ENCODE measurements at places on chromosomes 2 and 18.

DNA sequence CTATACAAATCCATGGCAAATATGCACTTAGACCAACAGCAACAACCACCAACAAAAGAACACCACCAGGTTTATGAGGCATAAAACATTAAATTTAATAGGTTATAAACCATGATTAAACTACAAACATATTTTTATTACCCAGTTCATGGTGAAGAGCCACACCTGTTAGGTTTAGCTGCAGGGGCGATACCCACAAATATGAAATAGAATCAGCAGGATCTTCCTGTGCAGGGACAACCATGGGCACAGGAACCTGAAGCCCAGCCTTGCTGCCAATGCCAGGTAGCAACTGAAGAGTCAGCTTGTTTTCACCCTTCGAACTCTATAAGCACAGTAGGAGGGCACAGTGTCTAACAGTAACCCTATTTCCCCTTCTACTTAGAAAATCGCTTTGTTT is 675.0 kb downstream of the SATB2 start:
- no peak overlapping the region for H3K4me3 ChIP-seq
- peaks cover 3% of the 10 kb centered on the region for H3K27me3 ChIP-seq
- no peak for DNase-seq

- peaks cover 49% of the 10 kb centered on the region for H3K4me1 ChIP-seq
- H3K36me3 ChIP-seq: no peaks in the 10 kb centered on the region
- no peak for DNase-seq
- H3K4me3 ChIP-seq: peak overlapping the region; percentile 40
- H3K27ac ChIP-seq: peak overlapping the region; percentile 58
Observed at GRCh38 chr2:213066443-213066743, 85.0 kb downstream of the IKZF2 start.

DNA sequence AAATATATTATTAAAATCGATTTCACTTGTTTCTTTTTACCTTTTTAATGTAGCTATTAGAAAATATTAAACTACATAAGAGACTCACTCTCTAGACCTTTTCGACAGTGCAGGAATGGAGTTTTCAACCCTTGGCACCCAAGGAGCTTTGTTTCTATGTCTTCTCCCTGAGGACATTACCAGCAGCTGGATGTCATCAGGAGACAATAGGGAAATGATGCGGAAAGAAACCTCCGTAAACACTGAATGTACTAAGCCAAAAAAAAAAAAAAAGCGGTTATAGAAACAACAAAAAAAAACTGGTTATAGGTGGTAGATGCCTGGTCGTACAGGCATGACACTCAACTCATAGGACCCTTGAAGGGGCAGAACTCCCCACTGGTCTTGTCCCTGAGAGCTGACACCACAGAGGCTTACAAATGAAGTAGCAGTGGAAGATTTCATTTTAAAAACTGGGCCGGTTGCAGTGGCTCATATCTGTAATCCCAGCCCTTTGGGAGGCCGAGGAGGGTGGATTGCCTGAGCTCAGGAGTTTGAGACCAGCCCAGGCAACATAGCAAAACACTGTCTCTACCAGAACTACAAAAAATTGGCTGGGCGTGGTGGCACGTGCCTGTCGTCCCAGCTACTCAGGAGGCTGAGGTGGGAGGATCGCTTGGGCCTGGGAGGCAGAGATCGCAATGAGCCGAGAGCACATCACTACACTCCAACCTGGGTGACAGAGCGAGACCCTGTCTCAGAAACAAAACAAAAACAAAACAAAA is 23.8 kb downstream of the THAP4 start:
- H3K4me3 ChIP-seq: no peak overlapping the region
- no peak overlapping the region for H3K27ac ChIP-seq
- peaks cover 12% of the 10 kb centered on the region for H3K4me1 ChIP-seq
- no peak for DNase-seq
- H3K36me3 ChIP-seq: no peaks in the 10 kb centered on the region
- no peaks in the 10 kb centered on the region for H3K27me3 ChIP-seq

DNA sequence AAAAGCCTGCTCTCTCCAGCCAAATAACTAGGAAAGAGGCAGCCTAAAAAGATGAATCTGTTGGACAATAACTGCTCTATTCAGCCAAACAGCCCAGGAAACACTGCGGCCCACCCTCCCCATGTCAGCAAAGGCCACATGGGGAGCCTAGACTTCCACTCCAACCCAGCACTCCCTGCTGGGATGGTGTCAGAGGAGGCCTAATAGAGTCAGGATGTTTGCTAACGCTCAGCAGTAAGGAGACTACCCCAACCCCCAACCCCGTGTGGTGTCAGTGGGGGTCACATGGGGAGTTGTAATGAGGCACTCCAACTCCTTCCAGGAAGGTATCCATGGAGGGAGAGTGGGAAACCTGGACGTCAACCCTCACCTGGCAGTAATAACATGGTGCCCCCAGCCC is 41.6 kb downstream of the ZBTB7C start:
- no peak overlapping the region for H3K4me3 ChIP-seq
- H3K4me1 ChIP-seq: peaks cover 11% of the 10 kb centered on the region
- peaks cover 4% of the 10 kb centered on the region for H3K36me3 ChIP-seq
- no peaks in the 10 kb centered on the region for H3K27me3 ChIP-seq
- H3K27ac ChIP-seq: no peak overlapping the region

- DNase-seq: no peak
- H3K4me1 ChIP-seq: peaks cover 8% of the 10 kb centered on the region
- no peak overlapping the region for H3K27ac ChIP-seq
Observed at GRCh38 chr18:26971409-26971808, 105.9 kb upstream of the AQP4 start.

DNA sequence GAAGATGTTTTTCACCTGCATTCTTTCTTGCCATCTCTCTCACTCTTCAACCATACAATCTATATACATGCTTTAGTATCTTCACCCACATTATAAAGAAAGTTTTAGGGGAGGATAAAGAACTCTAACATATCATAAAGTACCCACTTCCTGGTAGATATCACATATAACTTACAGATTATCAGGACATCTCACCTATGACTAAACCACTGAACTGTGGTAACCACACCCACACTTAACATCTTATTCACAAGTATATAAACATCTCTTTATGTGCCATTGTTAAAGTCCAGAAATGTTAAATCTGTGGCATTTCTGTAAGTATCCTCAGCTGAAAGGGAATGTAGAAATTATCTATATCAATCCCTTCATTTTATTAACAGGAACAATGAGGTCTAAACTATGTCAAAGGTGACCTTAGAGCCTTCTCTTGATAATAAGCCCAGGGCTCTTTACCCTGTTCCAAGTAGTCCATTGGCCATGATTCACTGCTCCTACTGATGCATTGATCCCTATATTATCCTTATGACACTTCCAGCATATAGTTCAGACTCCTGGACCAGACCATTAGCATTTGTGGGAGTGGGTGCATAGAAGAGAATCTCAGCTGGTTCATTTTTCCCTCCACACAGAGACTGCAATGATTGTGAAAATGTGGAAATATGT is 182.4 kb downstream of the SUCLG1 start:
- no peaks in the 10 kb centered on the region for H3K4me1 ChIP-seq
- H3K27ac ChIP-seq: no peak overlapping the region
- H3K27me3 ChIP-seq: peaks cover 10% of the 10 kb centered on the region
- no peak for DNase-seq
- H3K4me3 ChIP-seq: no peak overlapping the region
- no peaks in the 10 kb centered on the region for H3K36me3 ChIP-seq

- no peaks in the 10 kb centered on the region for H3K36me3 ChIP-seq
- peak; percentile 65 for DNase-seq
- H3K4me1 ChIP-seq: peaks cover 21% of the 10 kb centered on the region
- H3K4me3 ChIP-seq: peak overlapping the region; percentile 90
- H3K27ac ChIP-seq: peak overlapping the region; percentile 93
- no peaks in the 10 kb centered on the region for H3K27me3 ChIP-seq
Observed at GRCh38 chr2:58427572-58428095, 186.5 kb upstream of the FANCL start.

DNA sequence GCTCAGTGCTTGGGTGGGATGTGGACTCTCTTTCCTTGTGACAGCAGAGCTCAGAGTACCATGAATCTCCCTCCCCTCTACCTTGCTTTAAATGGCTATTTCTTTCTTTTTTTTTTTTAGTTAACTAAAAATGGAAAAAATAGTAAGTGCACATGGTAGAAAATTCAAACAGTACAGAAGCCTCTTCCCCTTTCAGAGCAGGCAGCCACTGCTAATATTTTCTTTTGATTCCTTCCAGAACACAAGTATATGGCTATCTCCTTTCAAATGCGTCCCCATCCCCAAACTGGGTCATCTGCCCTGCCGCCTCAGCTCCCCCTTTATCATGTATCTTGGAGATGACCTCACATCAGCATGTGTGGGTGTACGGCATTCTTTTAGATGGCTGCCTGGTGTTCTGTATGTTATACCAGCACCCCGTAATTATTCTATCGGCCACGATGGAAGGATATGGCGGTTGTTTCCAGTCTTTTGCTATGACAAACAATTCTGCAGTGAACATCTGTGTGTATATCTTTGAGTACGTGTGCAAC is 70.5 kb upstream of the DLX2 start:
- H3K27ac ChIP-seq: no peak overlapping the region
- peak overlapping the region; percentile 69 for H3K4me3 ChIP-seq
- H3K4me1 ChIP-seq: peaks cover 12% of the 10 kb centered on the region
- peaks cover 23% of the 10 kb centered on the region for H3K27me3 ChIP-seq

DNA sequence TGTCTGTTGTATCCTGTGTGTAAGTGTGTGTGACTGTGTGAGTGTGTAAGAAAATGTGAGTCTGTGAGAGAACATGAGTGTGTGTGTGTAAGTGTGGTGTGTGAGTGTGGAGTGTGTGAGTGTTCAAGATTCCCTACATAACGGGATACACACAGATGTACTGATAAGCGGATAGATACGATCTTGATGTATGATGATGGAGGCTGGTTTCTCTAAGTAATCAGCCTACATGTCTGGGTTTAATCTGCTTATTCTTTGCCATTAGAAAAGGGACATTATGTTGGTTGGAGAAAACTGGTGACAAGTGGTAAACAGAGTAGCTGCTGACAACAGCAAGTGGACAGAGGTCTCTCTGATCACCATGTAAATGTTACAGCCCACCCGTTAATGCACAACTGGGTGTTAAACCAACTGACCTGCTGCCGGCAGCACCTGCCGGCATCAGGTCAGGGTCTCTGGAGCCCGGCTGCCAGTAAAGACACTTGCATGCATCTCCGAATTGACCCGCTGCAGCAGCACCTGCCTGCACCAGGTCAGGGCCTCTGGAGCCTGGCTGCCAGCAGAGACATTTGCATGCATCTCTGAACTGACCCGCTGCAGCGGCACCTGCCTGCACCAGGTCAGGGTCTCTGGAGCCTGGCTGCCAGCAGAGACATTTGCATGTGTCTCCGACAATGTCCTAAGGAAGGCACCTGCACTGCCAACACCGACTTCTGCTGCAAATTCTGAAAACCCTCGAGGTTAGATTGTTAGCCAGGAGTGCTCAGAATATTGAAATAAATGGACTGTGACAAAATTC is 87.5 kb downstream of the MBP start:
- H3K4me1 ChIP-seq: peaks cover 4% of the 10 kb centered on the region
- no peak for DNase-seq
- H3K27ac ChIP-seq: no peak overlapping the region
- no peak overlapping the region for H3K4me3 ChIP-seq
- H3K27me3 ChIP-seq: no peaks in the 10 kb centered on the region

- H3K27me3 ChIP-seq: no peaks in the 10 kb centered on the region
- H3K27ac ChIP-seq: no peak overlapping the region
- no peaks in the 10 kb centered on the region for H3K4me1 ChIP-seq
- H3K4me3 ChIP-seq: no peak overlapping the region
Observed at GRCh38 chr2:53417385-53417784, 350.2 kb upstream of the CHAC2 start.

DNA sequence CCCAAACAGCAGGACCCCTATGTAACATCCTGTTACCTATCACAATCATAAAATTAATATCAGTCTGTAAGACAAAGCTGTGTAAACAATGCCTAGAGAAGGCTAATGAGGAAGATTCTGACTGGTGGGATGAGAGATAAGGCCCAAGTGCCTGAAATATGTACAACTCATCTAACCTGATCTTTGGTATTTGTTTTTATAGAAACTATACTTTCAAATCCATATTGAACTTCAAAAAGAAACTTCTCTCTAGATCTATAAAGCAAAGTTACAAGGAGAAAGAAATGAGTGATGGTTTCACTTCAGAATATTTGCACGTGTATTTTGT is 36.1 kb upstream of the ITGA4 start:
- H3K4me3 ChIP-seq: no peak overlapping the region
- H3K27me3 ChIP-seq: no peaks in the 10 kb centered on the region
- DNase-seq: no peak
- H3K27ac ChIP-seq: no peak overlapping the region

- no peak overlapping the region for H3K4me3 ChIP-seq
- DNase-seq: no peak
- H3K36me3 ChIP-seq: peaks cover 31% of the 10 kb centered on the region
- H3K27ac ChIP-seq: no peak overlapping the region
- no peaks in the 10 kb centered on the region for H3K27me3 ChIP-seq
- H3K4me1 ChIP-seq: no peaks in the 10 kb centered on the region
Observed at GRCh38 chr18:7021994-7022840, 95.4 kb downstream of the LAMA1 start.

DNA sequence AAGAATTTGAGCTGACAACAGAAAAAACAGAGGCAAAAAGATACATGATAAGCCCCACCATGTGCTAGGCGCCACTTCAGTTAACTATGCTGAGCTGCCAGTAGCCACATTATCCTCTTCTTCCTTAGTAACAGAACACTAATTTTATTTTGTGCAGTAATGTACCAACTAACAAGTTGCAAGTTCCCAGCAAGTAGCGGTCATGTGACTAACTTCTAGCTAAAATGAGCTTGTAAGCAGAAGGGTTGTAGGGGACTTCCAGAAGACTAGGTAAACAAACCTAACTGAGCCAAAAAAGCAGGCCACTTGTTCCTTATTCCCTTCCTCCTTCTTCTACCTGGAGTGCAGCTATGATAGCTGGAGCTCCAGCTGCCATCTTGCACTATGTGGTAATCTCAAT is 75.5 kb downstream of the DTNB start:
- DNase-seq: no peak
- no peak overlapping the region for H3K27ac ChIP-seq
- no peak overlapping the region for H3K4me3 ChIP-seq
- H3K36me3 ChIP-seq: peaks cover 9% of the 10 kb centered on the region

DNA sequence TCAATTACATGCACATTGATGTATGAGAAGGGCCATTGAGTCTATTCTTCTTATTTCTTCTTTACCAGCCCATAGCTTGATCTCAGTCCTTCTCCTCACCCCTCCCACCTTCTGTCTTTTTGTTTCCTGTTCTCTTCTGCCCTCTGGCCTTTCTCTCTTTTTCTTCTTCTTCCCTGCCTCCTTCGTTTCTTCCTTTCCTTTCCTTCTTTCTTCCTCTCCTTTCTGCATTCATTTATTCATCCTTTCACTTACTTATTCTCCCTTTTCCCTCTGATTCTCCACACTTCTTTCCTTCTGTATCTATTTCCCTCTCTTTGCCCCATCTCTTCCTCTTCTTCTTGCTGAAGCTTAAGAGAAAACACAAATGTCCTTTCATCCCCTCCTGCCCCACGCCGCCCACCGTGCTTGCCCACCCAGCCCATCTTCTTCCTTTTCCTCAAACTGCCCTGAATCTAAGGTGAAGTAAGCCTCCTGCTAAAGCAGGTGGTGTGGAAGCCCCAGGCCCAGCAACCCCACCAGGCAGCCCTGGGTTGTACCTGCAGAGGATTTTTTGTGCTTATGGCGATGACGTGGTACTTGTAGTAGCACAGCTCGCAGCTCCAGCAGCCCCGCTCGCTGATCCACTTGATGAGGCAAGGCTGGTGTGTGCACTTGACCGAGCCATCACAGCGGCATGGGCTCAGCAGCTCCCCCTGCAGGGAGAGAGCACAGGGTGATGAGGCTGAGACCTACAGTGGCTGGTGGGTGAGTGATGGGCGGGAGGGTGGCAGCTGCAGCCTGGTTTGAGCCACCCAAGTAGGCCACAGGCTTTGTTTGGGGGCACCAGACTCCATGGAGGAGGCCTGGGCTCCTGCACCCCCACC is 89.0 kb downstream of the MARCHF4 start:
- no peak overlapping the region for H3K27ac ChIP-seq
- H3K4me1 ChIP-seq: peaks cover 9% of the 10 kb centered on the region
- no peaks in the 10 kb centered on the region for H3K36me3 ChIP-seq
- DNase-seq: no peak
- peaks cover 15% of the 10 kb centered on the region for H3K27me3 ChIP-seq

Data from mesothelial cell of epicardium (in vitro differentiated cells).